K562 (cell line): ENCODE measurements at places on chromosomes 6 and 20. TPM values are rescaled to one million over a fixed set of nuclear protein-coding genes. Genes with fewer than 3 reads are reported as not detected.

DNA sequence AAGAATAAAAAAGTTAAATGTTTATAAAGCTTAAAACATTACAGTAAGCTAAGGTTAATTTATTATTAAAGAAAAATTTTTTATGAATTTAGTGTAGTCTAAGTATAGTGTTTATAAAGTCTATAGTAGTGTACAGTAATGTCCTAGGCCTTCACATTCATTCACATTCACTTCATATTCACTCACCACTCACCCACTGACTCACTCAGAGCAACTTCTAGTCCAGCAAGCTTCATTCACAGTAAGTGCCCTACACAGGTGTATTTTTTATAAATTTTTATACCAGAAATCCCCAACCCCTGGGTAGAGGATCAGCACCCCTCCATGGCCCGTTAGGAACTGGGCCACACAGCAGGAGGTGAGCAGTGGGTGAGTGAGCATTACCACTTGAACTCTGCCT, 24.3 kb upstream of the ADGRF1 start:
- H3K36me3 ChIP-seq = no peaks in the 10 kb centered on the region
- H3K27ac ChIP-seq = no peak overlapping the region
- H3K27me3 ChIP-seq = peaks cover 3% of the 10 kb centered on the region; the same call in 1 of the 3 replicates

- no peak overlapping the region for H3K4me3 ChIP-seq
- DNase-seq = no peak
- no peak overlapping the region for H3K27ac ChIP-seq
- peaks cover 31% of the 10 kb centered on the region for H3K27me3 ChIP-seq
Observed at GRCh38 chr20:44424039-44424495, 51.6 kb upstream of the TTPAL start.

- peaks cover 8% of the 10 kb centered on the region; the same call in 2 of the 3 replicates for H3K27me3 ChIP-seq
- no peak overlapping the region for H3K4me3 ChIP-seq
- DNase-seq = no peak
- H3K4me1 ChIP-seq = no peaks in the 10 kb centered on the region
- H3K27ac ChIP-seq = no peak overlapping the region
- H3K36me3 ChIP-seq = no peaks in the 10 kb centered on the region
Observed at GRCh38 chr6:148952147-148953035, 205.6 kb downstream of the UST start.

DNA sequence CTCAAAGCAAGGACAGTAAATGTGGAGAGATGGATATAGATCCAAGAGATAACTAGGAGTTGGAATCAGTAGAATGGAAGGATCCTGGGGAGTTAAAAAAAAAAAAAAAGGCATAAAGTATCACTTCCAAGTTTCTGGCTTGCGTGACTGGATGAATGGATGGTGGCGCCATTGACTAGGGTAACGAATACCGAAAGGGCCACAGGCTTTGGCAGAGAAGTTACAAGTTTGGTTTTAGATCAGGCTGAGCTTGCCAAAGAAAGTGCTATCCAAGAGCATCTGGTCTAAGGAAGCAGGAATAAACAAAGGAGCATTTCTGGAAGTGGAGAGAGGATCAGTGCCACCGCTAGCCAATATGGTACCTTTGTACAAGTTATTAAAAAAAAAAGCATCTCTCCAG, 17.5 kb downstream of the L3MBTL1 start:
- no peak overlapping the region for H3K27ac ChIP-seq
- no peaks in the 10 kb centered on the region for H3K4me1 ChIP-seq
- H3K36me3 ChIP-seq = peaks cover 7% of the 10 kb centered on the region; the same call in 2 of the 3 replicates
- no peaks in the 10 kb centered on the region for H3K27me3 ChIP-seq
- H3K4me3 ChIP-seq = no peak overlapping the region
- no peak for DNase-seq

DNA sequence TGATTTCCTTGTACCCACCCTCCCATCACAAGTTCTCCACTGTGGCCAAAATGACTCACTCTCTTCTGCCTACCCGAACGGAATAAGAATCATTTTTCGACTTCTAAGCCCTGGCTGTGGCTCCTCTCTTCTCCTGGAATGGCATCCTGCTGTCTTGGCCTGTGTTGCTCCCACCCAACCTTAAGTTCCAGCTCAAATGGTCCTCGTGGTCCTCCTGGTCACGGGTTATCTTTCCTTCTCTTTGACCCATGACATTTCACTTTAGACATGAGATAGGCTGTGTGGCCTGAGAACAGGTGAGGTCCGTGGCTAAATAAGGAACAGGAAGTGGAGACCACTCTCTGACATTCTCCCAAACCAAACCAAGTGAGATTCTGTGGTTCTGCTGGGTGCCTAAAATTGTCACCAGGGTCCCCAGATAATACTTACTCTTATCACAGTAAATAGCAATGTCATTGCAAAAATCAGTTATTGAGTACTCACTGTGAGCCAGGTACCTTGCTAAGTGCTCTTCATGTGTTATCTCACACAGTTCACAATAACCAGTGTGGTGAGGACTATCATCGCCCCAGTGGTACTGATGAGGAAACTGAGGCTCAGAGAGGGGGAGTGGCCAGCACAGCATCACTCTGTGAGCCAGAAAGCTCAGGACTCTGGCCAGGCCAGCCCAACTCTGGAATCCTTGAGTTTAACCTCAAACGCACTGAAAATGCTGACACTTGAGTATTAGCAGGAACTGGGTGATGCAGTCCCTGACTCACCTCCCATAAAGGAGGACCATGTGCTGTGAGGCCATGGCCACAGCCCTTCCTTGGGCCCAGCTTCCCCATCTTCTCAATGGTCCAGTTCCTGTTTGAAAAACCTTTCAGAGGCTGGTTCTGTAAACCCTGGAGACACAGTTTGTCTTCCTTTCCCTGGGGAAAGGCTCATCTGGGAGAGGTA, 74.8 kb upstream of the SIRPA start:
- H3K4me3 ChIP-seq = no peak overlapping the region
- DNase-seq = no peak
- H3K27ac ChIP-seq = no peak overlapping the region
- no peaks in the 10 kb centered on the region for H3K4me1 ChIP-seq
- H3K27me3 ChIP-seq = no peaks in the 10 kb centered on the region

- no peak for DNase-seq
- H3K4me3 ChIP-seq = no peak overlapping the region
- no peaks in the 10 kb centered on the region for H3K27me3 ChIP-seq
Observed at GRCh38 chr6:133242637-133243585, 1.8 kb downstream of the EYA4 start.

- H3K27ac ChIP-seq = no peak overlapping the region
- H3K36me3 ChIP-seq = peaks cover 89% of the 10 kb centered on the region
- no peaks in the 10 kb centered on the region for H3K27me3 ChIP-seq
- no peak overlapping the region for H3K4me3 ChIP-seq
- no peaks in the 10 kb centered on the region for H3K4me1 ChIP-seq
- no peak for DNase-seq
Observed at GRCh38 chr20:32445539-32446273, 87.6 kb downstream of the ASXL1 start.

DNA sequence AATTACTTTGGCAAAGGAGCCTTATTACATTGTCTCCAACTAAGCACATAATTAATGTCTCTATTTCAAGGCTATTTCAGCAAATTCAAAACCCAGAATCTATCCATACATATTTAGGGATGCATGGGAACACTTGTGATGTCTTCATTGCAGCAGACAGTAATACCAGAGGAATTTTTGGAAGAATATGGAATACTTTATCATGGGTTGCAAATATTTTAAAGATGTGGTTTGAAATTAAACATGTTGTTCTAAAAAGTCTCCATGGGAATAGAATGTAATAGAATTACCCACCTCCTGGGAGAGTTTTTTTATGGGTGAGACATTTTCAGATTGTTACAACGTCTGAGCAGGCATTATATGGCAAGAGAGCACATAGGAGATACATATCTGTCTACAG, 170.8 kb downstream of the KCNQ5 start:
- no peaks in the 10 kb centered on the region for H3K36me3 ChIP-seq
- no peaks in the 10 kb centered on the region for H3K27me3 ChIP-seq
- H3K27ac ChIP-seq = no peak overlapping the region
- no peaks in the 10 kb centered on the region for H3K4me1 ChIP-seq

DNA sequence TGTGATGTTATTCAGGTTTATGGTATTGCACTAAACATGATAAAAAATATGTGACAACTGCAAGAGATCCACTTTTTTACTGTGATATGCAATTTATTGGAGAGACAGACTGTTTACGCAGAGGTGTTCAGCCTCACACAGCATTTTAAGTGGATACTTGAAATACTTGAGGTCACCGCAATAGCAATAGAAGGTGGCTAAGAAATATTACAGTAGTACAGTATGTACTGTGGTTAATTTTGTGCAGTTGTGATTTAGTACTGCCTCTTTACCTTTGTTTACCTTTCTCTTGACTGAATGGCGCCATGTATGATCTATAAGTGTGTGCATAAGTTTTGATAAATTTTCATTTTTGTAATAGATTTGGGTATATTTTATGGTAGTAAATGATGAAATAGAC, 17.4 kb downstream of the MACROD2 start:
- no peaks in the 10 kb centered on the region for H3K27me3 ChIP-seq
- DNase-seq = no peak
- no peaks in the 10 kb centered on the region for H3K4me1 ChIP-seq
- no peak overlapping the region for H3K27ac ChIP-seq
- no peak overlapping the region for H3K4me3 ChIP-seq
- H3K36me3 ChIP-seq = no peaks in the 10 kb centered on the region

GRCh38 chr20:21378259-21378658, 19.1 kb downstream of the NKX2-4 start:
- no peak overlapping the region for H3K4me3 ChIP-seq
- no peak overlapping the region for H3K27ac ChIP-seq
- H3K27me3 ChIP-seq = no peaks in the 10 kb centered on the region
- H3K36me3 ChIP-seq = peaks cover 28% of the 10 kb centered on the region
- DNase-seq = no peak
- no peaks in the 10 kb centered on the region for H3K4me1 ChIP-seq

- no peak for DNase-seq
- H3K27me3 ChIP-seq = peaks cover 7% of the 10 kb centered on the region; the same call in 2 of the 3 replicates
- no peaks in the 10 kb centered on the region for H3K36me3 ChIP-seq
- no peak overlapping the region for H3K4me3 ChIP-seq
Observed at GRCh38 chr6:7954477-7955200, 44.1 kb upstream of the TXNDC5 start.

GRCh38 chr6:166169549-166170421, 2.1 kb upstream of the TBXT start:
- H3K4me3 ChIP-seq = no peak overlapping the region
- H3K4me1 ChIP-seq = peaks cover 17% of the 10 kb centered on the region; the same call in 1 of the 2 replicates
- no peaks in the 10 kb centered on the region for H3K36me3 ChIP-seq

GRCh38 chr6:89992818-89993217, 98.5 kb downstream of the GJA10 start:
- H3K27ac ChIP-seq = no peak overlapping the region
- H3K4me1 ChIP-seq = no peaks in the 10 kb centered on the region
- H3K4me3 ChIP-seq = no peak overlapping the region
- H3K27me3 ChIP-seq = 0 out of 2 replicates have a peak, but pooled peaks cover 3% of the 10 kb centered on the region
- no peaks in the 10 kb centered on the region for H3K36me3 ChIP-seq

DNA sequence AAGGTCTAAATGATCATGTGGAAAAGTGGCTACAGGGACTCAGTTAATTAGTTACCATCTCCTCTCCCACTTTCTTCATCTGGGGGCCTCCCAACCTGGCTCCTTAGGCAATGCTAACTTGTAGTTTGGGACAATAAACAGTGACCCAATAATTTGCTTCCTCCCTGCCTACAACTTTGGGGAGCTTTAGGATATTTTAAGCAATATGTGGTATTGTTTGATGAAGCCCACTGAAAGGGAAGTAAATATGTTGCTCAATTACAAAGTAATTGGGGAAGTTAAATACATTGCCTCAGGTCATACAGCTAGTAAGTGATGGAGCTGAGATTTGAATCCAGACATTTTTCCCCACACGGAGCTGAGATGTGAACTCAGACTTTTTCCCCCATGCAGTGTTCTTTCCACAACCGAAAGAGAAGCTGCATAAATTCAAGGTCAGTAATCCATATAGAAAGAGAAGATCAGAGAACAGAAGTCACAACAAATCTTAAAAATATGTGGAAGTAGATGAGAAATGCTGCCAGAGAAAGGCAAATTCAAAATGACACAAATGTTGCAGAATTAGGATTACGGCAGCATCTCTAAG, 26.6 kb downstream of the ZHX3 start:
- H3K27me3 ChIP-seq = no peaks in the 10 kb centered on the region
- H3K4me1 ChIP-seq = no peaks in the 10 kb centered on the region
- no peaks in the 10 kb centered on the region for H3K36me3 ChIP-seq
- H3K27ac ChIP-seq = no peak overlapping the region

GRCh38 chr20:46552460-46553420, 2.3 kb upstream of the OCSTAMP start:
- peak; percentile 8 for DNase-seq
- H3K36me3 ChIP-seq = no peaks in the 10 kb centered on the region
- no peak overlapping the region for H3K4me3 ChIP-seq
- H3K27ac ChIP-seq = no peak overlapping the region

DNA sequence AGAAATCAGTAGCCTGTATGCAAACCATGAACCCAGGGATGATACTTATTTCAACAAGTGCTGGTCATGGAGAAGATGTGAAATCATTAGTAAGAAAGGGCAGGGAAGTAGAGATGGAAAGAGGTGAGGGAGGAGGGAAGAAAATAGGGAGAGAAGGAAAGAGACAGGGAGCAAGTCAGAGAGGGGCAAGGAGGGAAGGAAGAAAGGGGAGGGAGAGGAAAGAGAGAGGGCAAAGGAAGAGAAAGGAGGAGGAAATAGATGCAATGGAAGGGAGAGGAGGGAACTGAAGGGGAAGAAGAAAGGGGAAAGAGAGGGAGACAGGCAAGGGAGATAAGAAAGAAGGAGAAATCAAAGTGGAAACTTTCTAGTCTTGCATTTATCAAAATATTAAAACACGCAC, 195.1 kb downstream of the KIF16B start:
- no peak for DNase-seq
- H3K27me3 ChIP-seq = no peaks in the 10 kb centered on the region
- no peak overlapping the region for H3K27ac ChIP-seq
- no peaks in the 10 kb centered on the region for H3K4me1 ChIP-seq
- no peak overlapping the region for H3K4me3 ChIP-seq

DNA sequence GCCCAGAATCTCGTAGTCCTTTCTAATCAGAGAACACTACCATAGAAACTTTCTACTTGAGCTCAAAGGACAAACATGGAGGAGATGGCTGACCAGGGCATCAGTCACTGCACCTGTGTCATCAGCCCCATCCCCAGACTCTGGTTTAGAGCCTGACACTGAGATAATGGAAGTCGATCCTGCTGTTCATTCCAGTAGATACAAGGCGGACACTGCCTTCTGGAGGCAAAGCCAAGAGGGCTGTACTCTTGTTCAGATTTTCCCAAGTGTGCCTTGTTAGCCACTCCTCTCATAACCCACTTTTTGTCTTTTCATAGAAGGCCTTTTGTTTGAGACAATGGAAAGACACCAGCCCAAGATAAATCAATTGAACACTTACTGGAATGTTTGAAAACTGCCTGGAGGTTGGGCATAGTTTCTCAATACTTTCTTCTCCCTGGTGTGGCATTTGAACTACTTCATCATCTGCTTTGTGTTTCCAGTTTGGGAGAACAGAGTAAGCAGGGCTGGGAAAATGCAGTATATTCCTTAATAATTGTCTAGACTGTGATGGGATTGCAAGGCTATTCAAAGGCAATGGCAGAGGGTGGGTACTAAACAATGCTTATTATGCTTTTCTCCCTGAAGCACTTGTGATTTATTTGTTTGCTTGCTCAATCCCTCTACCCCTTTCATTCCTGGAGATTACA, 99.7 kb downstream of the CLIC5 start:
- no peaks in the 10 kb centered on the region for H3K4me1 ChIP-seq
- H3K27ac ChIP-seq = no peak overlapping the region
- no peaks in the 10 kb centered on the region for H3K36me3 ChIP-seq
- DNase-seq = no peak
- no peak overlapping the region for H3K4me3 ChIP-seq

AVP gene
- total RNA-seq = not detected in 2 replicates

MAP7 gene
- total RNA-seq = 6.1 and 7.4 TPM in 2 replicates

MOG gene
- total RNA-seq = not detected in 2 replicates

DEFB110 gene
- not detected in 2 replicates for total RNA-seq

TDRD6 gene
- 0.11 and 0.22 TPM in 2 replicates for total RNA-seq

ADA gene
- 7.0 and 7.3 TPM in 2 replicates for total RNA-seq

CALHM6 gene
- not detected in 2 replicates for total RNA-seq

SLC22A16 gene
- not detected in 2 replicates for total RNA-seq
